NCI-H1092 treated with DMSO at 0.1 percent for 48 hours (cell line): ENCODE measurements at places on chromosomes 11 and 22.
A peak's percentile ranks its signal among the peaks of the same experiment; 100 is the strongest.

GRCh38 chr22:20111045-20111688 lies 4.7 kb upstream of the RANBP1 start:
- DNase-seq, result peak; percentile 30

GRCh38 chr11:1923201-1923956 lies 3.9 kb downstream of the TNNT3 start:
- DNase-seq, result no peak

DNA sequence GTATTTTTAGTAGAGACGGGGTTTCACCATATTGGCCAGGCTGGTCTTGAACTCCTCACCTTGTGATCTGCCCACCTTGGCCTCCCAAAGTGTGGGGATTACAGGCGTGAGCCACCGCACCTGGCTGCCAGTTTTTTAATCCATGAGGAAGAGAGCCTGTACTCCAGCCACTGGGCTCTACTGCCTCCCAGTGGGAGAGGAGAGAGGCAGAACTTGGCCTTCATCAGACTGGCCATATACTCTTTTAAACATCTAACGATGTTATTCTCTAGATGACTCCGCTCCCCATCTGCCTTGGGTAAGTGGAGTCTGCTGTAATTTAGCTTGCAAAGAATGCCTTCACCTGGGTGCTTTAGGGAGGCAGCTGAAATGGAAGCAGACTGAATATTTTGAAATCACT lies 34.6 kb downstream of the SLC6A5 start:
- no peak for DNase-seq

DNA sequence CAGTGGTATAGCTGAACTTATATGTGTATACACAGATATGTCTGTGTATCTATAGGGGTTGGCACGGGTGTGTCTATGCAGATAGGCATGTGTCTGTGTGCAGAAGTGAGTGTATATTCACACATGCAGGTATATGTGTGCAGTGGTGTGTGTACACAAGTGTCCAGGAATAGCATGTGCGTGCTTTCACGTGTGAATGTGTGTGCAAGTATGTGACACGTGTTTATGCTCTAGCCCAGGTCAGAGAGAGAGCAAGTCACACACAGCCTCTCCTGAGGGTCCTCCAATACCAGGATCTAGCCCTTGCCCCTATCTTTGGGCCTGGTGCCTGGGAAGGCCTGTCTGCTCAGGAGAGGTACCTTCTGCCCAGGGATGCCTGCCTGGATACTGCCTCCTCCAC lies 26.3 kb downstream of the PDE2A start:
- DNase-seq, result no peak

DNA sequence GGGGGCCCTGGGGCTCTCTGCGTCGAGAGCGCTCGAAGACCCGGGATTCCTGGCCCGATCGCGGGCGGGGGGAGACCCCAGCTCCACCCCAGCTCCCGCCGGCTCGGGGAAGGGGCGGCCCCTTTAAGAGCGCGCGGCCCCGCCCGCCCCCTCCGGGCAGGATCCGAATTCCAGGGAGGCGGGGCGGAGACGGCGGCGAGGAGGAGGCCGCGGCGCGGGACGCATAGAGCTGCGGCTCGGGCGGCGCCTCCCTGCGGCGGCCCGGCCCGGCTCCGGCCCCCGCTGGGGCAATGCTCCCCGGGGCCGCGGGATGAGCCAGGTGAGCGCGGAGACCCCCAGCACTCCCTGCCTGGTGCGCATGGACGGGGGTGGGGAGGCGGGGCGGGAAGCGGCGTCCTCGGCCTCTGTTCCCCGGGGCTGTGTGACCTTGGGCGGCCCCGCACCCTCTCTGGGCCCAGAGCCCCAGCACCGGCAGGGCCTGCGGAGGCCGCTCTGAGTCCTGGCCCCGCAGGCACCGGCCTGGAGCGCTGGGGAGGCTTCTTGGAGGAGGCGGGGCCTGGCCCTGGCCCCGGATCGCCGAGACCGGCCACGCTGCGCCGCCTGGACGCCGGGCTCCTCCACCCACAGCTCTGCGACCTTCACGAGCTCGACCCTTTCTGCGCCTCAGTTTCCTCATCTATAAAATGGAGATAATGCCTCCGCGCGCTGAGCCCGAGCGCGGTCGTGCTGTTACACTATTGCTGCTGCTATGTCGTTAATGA lies 565 bp downstream of the GAS2L1 start:
- DNase-seq, result no peak

- no peak for DNase-seq
Measured at GRCh38 chr22:47144791-47145425, 382.5 kb downstream of the TBC1D22A start.

DNA sequence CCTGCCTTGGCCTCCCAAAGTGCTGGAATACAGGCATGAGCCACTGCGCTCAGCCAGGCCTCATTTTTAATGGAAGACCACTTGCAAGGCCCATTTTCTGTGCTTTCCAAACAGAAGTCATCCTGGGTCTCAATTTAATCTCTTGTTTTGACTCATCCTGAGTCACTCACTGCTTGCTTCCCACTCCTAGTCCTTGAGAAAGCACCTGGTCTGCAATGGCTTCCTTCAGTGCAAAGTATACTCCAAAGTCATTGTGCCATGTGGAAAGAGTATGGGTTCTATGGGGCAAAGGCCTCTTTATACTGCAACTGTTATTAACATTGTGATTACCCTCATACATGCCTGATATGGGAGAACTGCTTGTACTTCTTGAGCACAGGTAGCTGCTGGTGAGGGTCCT lies 18.3 kb upstream of the SLC5A1 start:
- DNase-seq, result no peak

- no peak for DNase-seq
Measured at GRCh38 chr11:1706634-1707400, 9.8 kb downstream of the KRTAP5-6 start.

GRCh38 chr11:1927026-1927847 lies 7.7 kb downstream of the TNNT3 start:
- no peak for DNase-seq

GRCh38 chr11:128580612-128581011 lies 6.7 kb downstream of the ETS1 start:
- DNase-seq, result no peak

- DNase-seq, result no peak
Measured at GRCh38 chr22:36879775-36880174, 19.0 kb downstream of the NCF4 start.

- DNase-seq, result no peak
Measured at GRCh38 chr22:35274154-35274871, 17.0 kb downstream of the HMGXB4 start.

DNA sequence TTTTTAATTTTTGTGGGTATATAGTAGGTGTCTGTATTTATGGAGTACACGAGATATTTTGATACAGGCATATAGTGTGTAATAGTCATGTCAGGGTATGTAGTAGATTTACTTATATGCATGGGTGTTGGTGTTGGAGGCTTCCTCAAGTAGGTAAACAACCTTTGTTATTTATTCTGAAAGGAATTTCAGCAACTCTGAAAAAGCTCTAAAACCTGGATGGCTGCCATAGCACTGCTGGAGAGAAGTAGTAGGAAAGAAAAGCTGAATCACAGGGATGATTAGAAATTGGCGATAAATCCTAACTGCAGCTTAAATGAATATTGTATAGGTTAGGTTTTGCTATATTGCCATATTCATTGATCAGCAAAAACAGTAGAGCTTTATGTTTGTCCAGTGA lies 44.4 kb upstream of the ST14 start:
- no peak for DNase-seq

DNA sequence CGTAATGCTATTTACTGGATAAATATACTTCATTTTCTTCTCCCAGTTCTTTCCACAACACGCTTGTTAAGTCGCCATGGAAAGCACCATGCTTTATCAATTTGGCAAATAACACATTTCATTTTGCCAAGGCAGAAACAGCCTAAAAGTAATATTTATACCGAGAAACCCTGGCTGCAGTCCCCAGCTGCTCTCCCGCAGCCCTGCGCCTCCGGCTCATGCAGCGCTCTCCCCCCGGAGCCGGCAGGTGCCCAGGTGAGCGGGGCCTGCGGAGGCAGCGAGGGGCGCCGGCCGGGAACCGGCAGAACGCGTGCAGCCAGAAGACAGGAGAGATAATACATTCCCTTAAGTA lies 681 bp upstream of the ARHGEF12 start:
- DNase-seq, result no peak

DNA sequence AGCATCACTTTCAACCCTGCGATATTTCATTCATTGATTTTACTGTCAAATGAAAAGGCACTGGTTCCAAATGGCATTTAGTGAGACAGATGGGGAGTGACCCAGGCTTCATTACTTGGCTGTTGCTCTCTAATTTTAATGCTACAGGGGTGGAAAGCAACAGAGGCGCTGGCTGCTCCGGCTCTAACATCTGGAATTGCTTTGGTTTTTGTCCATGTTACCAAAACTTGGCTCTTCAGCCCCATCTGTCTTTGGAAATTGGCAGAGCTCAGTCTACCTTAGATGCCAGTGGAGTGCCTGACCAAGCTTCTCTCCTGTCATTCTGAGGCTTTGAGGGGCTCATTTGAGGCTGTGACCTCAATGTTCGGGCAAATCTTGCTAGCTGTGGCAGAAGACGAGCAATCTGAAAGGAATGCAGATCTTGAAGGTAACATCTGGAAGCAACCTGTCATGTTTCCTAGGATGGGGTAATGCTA lies 409.5 kb upstream of the SYN3 start:
- DNase-seq, result no peak

DNA sequence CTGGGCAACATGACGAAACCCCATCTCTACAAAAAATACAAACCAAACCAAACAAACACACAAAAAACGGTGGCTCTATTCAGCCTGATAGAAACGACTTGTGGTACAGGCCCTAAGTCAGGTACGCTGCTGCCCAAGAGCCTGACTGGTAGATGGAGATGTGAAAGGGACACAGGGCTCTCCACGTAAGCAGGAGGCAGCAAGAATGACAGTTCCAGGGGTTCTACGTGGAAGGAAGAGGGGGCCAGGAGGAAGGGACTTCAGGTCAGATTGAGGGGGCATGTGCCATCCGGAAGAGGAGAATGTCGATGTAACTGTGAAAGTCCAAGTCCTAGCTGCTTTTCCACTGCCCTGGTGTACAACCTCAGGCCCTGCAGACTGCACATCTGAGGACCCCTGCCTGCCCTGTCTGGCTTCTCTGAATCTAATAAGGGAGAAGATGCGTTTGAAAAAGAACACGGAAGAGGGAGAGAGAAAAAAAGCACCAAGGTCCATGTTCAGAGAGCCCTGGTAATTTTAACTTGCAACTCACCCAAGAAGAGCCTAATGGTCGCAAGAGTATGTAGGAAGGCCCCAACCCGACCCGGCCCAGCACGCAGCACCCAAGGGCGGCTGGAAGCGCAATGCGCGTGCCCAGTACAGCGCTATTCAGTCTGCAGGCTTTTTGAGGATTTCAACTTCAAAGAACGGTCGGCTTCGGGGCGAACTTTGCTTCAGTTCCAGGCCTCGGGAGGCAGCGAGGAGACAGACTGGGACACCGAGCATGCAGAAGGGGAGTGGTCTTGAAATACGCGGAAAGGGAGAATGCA lies 909 bp upstream of the ZNRD2 start:
- DNase-seq, result no peak

GRCh38 chr11:91926965-91927364 lies 297.7 kb upstream of the FAT3 start:
- DNase-seq, result no peak

DNA sequence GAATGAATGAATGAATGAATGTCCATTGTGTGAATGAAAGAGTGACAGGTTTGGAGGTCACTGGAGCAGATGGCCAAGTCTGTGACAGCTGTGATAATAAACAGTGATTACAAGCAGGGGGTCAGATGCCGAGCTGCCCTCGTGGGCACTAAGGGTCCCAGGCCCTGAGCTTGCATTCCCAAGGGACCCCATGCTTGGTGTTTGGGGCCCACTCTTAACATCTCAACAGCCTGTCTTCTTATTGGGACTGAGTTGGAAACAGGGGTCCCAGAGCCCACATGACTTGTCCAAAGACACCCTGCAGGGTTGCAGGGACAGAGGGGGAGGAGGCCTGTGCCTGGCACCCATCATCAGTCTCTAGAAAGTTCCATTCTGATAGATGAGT lies 12.0 kb upstream of the ANO1 start:
- no peak for DNase-seq

DNA sequence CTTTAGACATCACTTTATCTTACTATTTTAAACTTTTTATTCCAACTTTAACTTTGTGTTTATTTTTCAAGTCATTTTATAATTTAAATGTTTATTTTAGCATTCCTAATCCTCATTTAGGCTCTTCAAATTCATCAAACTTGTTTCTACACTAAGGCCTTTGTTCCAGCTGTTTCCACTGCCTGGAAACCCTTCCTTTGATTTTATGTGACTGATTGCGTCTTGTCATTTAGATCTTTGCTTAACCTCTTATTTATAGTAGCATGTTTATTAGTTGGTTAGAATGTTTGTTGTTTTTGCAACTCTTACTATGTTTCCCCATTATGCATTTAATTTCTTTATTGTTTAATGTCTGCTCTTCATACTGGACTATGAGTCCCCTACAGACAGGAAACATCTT lies 132.0 kb downstream of the FAM181B start:
- no peak for DNase-seq

DNA sequence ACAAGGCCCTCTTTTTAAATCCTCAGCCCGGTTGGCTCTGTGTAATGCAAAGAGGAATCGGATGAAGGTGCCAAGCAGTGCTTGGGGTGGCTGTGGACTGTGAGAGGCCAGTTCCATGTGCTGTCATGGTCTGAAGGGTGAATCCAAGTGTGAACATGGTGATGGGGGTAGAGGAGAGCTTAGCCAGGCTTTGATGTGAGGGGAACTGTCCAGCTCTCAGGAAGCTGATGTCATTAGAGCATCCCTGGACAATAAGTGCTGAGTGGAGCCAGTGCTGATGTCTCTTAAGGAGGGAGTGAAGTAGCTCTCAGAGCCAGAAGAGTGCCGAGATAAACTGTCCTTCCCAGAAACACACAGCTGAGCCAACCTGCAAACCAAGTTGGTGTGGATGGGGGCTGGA lies 53.6 kb downstream of the NAV2 start:
- no peak for DNase-seq

GRCh38 chr11:115555336-115556090 lies 51.3 kb upstream of the CADM1 start:
- DNase-seq, result no peak

DNA sequence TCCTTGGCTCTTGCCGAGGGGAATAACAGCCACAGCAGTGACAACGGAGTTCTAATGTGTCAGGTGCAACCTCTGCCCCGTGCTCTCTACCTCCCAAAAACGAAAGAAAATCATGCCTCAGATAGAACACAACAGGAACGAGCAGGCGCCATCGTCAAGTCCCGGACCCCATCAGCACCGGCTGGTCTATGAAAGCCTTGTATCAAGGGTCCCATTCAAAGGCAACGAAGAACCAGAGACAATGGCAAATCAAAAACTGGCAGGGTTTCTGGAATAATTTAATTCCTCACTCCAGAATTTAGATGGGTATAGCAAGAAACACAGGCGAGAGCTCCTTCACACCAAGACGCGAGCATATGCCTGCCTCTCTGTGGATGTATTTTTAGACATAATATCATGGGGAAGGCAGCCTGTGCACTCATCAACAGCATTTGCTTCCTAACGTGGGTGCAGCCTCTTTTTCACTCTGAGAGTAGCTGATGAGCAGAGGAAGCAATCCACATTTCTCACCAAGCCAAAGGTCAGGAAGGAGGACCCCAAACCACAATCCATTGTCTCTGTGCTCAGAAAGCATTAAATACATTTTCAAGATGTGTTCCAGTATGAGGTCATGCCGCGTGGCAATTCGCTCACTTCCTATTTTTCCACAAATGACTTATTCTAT lies 193.4 kb upstream of the BLID start:
- no peak for DNase-seq

GRCh38 chr11:46697303-46697702 lies 3.1 kb downstream of the ARHGAP1 start:
- DNase-seq, result peak; percentile 24
